NCI-H526 (cell line): ENCODE measurements at places on chromosomes 7 and 10.

DNA sequence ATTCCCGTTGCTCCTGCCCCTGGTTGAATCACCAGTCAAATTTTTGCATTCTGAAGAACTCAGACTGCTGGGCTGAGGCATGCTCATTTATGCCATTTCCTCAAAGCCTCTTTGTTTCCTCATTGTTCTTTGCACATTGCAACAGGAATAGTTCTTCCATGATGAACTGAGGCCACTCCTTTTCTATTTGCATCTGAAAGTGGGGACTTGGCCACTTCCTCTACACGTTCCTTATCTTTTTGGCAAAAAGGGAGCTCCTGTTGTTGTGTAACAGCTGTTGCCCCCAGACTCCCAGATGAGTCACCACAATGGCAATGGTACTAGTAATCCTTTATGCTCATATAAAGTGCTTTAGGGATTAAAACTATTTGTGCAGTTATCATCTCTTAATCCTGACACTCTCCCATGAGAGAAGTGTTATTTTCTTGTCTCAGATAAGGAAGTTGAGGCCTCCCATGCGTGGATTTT, 20.1 kb upstream of the ITPRID1 start:
- DNase-seq, result peak; percentile 55

DNA sequence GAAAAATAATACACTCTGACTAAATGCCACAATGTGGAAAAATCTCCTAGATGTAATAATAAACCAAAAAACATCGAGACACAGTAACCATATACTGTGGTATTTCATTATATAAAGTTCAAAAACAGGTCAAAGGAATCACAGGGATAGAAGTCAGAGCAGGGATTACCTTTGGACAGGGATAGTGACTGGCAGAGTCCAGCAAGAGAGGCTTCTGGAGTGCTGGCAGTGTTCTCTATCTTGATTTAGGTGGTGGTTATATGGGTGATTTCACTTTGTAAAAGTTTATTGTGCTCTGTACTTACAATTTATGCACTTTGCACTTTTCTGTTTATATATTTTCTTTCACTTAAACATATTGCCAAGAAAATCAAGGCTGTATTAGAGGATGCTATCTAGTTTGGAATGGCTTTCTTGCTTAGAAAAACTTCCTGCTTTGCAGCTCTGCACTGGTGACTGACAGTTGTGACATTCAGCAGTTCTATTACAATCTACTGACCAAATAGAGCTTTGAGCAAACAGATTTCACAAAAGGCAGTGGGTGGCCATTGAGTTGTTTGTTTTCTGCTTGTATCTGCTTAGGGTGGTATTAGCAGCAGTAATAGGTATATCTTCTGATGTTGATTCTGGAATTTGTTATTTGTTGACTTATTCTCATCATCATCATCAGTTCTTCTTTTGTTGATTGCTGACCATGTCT, 263.6 kb upstream of the LRGUK start:
- DNase-seq, result no peak

GRCh38 chr7:137025469-137026175, 157.2 kb downstream of the CHRM2 start:
- DNase-seq, result no peak

DNA sequence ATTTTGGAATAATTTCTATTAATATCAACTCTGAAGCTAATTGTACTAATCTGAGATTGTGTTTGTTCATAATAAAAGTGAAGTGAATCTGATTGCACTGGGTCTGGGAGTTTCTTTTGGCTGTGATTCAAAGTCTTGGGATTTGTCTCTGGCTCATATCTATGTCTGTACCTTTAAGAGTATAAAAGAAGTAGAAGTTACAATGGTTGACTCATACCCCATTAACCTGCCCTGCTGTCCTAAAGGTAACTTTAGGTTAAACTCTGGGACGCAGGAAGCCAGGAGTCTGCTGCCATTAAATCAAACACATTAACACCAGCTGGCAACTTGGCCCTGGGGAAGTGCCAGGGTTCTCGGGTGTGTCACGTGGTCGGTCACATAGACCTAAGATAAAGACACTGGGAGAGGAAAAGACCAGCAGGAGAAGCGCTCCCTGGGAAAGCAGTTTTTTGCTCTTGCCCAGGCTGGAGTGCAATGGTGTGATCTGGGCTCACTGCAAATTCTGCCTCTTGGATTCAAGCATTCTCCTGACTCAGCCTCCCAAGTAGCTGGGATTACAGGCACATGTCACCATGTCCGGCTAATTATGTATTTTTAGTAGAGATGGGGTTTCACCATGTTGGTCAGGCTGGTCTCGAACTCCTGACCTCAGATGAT, 17.8 kb downstream of the SCD start:
- peak; percentile 4 for DNase-seq

DNA sequence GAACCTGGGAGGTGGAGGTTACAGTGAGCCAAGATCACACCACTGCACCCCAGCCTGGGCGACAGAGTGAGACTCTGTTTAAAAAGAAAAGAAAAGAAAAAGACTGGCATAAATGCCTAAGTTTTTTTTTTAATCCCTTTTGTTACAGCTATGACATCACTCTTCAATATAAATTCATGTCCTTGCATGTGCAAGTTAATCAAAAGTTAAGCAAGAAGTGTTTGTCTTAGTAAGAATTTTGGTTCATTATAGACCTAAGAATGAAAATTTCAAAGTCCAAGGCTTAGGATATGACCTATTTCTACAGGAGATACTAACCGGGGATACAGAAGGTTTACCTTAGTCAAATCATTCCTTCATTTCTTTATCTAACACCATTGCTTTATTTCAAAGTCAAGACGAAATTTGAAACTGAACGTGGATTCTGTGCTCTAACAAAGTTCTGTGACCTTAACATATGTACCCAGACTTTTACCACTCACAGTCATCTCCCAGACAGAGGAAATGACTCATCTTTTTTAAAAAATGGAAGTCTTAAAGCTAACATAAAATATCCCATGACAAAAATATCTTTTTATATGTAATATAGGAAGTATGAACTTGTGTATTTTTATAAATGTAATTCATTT, 29.3 kb upstream of the ITGB8 start:
- DNase-seq, result no peak

DNA sequence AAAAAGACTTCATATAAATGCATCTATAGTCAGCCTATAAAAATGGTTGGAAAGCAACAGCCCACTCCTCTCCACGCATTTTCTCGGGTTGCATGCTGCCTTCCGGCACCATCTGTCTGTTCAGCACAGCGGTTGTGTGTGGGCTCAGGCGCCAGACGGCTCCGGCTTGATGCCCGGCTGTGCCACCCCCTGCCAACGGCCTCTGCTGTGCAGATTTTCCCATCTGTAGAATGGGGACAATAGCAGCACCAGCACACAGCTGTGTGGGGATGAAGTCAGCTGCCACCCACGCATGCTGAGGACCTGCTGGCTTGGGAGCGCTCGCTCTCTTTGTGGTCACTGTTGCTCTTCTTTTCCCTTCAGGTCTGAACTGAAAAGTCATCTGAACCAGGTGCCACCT, 19.5 kb downstream of the PRKAG2 start:
- no peak for DNase-seq

GRCh38 chr7:28598586-28598985, 186.3 kb downstream of the CREB5 start:
- no peak for DNase-seq

GRCh38 chr10:108496106-108496505, 1331.6 kb upstream of the SORCS1 start:
- no peak for DNase-seq

DNA sequence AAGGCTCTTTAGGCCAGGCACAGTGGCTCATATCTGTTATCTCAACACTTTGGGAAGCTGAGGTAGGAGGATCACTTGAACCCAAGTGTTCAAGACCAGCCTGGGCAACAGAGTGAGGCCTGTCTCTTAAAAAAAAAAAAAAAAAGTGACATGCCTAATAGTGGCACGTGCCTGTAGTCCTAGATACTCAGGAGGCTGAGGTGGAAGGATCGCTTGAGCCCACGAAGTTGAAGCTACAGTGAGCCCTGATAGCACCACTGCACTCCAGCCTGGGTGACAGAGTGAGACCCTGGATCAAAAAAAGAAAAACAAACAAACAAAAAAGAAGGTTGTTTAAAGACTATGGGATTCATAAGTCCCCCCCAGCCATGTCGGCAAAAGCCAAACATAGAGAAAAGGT, 42.2 kb upstream of the NRF1 start:
- DNase-seq, result no peak

GRCh38 chr10:78331391-78331922, 297.8 kb downstream of the RPS24 start:
- DNase-seq, result no peak

DNA sequence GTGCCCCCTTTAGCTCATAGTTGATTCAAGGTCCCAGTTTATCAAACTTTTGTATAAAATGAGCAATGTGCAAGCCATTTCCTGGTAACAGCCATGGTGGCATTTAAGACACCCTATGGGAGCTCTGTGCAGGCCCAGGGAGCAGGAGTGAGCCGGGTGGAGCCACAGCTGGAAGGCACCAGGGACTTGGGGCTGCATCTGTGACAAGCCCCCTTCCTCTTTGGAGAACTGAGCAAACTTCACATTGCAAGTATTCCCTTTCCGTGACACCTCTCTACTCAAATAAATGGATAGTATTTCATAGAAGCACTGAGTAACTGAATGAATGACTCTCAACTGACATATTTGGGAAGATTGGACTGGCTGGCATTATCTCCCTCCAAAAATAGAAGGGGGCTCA, 558.7 kb upstream of the FOXK1 start:
- no peak for DNase-seq

GRCh38 chr10:82826132-82826531, 951.1 kb downstream of the NRG3 start:
- no peak for DNase-seq

DNA sequence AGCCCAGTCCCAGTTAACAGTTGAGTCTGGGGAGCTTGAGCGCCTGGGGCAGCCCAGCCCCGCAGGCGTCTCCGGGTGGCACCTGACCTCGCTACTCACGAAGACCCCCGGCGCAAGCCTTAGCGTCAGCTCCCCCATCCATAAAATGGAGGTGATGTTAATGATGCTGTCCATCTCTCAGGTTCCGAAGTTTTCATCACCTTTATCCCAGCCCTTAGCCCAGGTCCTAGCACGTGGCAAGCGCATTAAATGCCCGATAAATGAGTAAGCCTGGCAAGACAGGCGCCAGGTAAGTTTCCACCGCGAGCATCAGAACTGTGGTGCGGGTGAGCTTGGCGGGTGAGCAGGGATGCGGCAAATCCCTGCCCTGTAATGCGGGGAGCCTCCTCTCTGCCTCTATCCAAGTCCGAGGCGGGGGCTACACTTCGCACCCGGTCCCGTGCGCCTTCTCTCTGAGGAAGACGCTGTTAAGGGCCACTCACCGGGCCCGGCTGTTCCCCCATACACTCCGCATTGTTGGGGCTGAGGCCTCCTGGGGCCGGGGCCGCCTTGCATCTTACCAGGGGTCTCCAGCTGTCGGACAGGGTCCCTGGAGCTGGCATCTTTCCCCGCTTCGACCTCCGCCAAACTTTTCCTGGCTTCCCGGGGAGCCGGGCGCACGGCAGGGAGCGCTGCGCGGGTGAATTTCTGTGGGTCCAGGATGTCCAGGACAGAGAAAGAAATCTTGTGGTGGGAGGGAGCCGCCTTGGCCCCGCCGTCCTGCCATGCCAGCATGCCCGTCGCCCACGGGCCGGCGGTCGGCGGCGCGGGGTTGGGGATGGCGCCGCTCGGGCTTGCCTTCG, 444 bp downstream of the NKX1-2 start:
- DNase-seq, result no peak

DNA sequence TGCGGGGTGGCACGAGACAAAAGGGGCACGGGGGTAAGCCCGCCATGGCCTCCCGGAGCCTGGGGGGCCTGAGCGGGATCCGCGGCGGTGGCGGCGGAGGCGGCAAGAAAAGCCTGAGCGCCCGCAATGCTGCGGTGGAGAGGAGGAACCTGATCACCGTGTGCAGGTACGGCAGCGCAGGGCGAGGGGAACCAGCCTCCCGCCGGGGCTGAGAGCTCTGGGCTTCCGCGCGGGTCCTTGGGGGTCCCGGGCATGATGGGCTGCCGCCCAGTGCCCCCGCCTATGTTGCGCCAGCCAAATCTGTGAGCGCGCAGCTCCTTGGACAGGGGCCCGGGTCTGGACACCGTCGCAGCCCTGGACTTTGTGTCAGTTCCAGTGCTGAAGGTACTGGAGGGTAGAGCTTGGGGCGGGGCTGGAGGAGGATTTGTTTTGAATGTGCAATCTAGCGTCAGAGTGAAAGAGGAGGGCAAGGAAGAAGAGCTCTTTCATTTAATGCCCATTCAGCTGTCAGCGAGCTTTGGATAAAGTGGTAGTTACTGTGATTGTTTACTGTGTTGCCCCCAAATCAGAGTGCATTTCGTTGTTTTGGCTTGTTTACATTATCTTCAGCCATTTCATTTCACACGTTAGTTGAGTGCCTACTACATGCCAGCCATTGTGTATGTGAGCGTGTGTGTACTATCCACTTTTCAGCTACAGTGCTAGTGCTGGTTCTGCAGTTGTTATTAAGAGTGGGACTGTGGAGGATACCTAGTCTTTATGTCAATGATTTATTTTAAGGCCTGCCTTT, 777 bp downstream of the RUNDC3B start:
- DNase-seq, result peak; percentile 61

- no peak for DNase-seq
These were observed 11.3 kb downstream of the TSPAN14 start for GRCh38 chr10:80465451-80465835.

GRCh38 chr10:131162866-131163843, 148.4 kb downstream of the TCERG1L start:
- no peak for DNase-seq

DNA sequence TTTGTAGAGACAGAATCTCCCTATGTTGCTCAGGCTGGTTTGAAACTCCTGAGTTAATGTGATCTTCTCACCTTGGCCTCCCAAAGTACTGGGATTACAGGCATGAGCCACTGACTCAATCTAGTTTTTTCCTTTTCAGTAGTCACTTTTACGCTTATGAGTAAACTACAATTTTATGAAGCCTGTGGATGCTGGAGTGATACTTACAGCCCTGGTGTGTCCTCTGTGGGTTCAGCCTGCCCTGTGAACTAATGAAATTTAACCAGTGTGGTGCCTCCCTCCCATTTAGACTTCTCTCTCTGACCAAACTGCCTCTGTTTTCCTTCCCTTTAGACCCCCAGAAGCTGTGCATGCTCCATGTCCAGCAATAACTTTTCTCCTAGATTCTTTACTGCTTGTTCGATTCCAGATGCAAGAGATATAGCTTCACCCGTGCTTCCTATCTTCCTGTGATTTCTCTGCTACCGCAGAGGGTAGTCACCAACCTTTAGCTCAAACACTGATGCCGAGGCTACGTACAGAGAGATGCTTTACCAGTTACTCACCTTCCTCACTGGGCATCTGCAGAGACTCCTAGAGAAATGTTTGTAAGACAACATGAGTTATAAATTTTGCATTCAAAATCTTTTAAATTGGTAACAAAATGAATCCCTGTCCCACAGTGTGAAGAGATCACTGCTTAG, 90.8 kb downstream of the KIAA1217 start:
- DNase-seq, result no peak
